MG63 (cell line): ENCODE measurements at places on chromosomes 2 and 18. TPM values are rescaled to one million over a fixed set of nuclear protein-coding genes. Genes with fewer than 3 reads are reported as not detected.

DNA sequence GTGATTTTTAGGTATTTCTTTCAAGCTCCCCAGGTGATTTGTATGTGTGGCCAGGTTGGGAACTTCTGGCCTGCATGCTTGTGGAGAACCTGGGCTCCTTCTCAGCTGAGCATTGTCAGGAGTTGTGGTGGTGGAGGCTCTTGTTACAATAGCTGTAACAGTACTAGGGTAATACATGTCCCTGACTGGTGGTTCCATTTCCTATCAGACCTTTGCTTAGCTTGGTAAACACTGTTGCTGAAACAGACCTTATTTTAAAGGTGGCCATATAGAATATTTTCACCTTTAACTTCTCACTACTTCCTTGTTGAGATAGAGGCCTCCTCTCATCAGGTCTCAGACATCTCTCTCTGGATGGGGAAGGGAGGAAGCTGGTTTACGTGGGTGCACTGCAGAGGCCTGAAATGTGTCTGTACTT, 79.2 kb downstream of the SETBP1 start:
- no peak for DNase-seq

DNA sequence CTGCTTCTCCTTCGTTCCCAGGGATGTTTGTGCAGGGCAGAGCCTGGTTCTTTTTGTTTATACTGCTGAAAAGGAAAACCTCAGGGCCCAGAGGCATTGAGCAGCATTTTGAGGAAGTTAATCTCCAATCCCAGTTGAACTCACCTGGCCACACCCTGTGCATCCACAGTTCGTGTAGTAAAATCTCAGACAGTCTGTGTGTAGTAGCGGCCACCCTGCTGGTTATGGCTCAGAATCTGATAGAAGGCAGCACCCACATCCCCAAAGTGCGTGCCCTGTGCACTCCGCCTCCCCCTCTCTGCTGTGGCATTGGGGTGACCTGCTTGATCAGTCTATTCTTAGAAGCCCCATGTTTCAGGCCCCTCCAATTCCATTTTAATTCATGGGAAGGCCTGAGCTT, 10.9 kb downstream of the TRIB2 start:
- no peak for DNase-seq

- no peak for DNase-seq
Measured at GRCh38 chr2:7356909-7357584, 439.8 kb downstream of the RNF144A start.

GRCh38 chr2:126866451-126866850, 32.2 kb upstream of the TEX51 start:
- no peak for DNase-seq

- no peak for DNase-seq
Measured at GRCh38 chr18:64116571-64117175, 32.2 kb downstream of the LINC00305 start.

DNA sequence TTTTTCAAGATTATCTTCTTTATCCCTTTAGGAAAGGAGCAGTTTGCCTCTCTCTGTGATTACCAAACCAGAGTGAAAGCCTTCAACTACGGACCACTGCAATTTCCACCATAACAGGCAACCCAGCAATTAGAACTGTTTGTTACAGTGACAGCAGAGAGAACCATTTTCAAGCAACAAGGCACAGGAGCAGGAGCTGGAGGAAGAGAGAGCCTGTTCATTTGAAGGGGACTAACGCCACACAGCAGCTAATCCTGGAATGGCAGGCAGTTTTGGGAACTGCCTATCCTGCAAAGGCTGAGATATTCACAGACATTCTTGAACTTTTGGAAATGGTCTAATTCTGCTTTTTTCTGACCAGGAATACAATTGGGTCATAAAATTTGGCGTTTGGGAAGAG, 1541.9 kb upstream of the PIK3C3 start:
- DNase-seq = peak; percentile 7

GRCh38 chr2:30694286-30695055, 112.8 kb downstream of the CAPN13 start:
- DNase-seq = no peak

- DNase-seq = peak; percentile 71
Measured at GRCh38 chr2:202091476-202091875, 18.4 kb downstream of the KIAA2012 start.

Gene ACP1
- total RNA-seq = 130 and 152 TPM in 2 replicates
